Activated naive CD4-positive, alpha-beta T cell treated with anti-CD3 and anti-CD28 coated beads, Interleukin-2, amount 50 U/mL, for 16 hours (primary cell): ENCODE measurements at places on chromosomes 4 and X.

GRCh38 chr4:143482840-143483239 lies 30.7 kb upstream of the SMARCA5 start:
- DNase-seq, result no peak

DNA sequence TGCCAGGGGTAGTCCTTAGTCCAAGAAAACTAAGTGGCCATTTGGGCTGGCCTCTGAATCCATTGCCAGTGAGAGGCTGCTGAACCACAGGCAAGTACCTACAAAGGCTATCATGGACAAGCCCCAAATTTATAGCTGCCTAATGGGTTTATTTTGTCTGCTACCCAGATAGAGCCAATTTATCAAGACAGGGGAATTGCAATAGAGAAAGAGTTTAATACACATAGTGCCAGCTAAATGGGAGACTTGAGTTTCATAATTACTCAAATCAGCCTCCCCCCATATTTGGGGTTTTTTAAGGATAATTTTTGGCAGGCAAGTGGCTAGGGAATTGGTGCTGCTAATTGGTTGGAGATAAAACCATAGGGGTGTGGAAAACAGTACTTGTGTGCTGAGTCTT lies 73.1 kb upstream of the BMP2K start:
- DNase-seq, result no peak

- no peak for DNase-seq
Observed at GRCh38 chr4:119329835-119330620, 8.1 kb upstream of the FABP2 start.

DNA sequence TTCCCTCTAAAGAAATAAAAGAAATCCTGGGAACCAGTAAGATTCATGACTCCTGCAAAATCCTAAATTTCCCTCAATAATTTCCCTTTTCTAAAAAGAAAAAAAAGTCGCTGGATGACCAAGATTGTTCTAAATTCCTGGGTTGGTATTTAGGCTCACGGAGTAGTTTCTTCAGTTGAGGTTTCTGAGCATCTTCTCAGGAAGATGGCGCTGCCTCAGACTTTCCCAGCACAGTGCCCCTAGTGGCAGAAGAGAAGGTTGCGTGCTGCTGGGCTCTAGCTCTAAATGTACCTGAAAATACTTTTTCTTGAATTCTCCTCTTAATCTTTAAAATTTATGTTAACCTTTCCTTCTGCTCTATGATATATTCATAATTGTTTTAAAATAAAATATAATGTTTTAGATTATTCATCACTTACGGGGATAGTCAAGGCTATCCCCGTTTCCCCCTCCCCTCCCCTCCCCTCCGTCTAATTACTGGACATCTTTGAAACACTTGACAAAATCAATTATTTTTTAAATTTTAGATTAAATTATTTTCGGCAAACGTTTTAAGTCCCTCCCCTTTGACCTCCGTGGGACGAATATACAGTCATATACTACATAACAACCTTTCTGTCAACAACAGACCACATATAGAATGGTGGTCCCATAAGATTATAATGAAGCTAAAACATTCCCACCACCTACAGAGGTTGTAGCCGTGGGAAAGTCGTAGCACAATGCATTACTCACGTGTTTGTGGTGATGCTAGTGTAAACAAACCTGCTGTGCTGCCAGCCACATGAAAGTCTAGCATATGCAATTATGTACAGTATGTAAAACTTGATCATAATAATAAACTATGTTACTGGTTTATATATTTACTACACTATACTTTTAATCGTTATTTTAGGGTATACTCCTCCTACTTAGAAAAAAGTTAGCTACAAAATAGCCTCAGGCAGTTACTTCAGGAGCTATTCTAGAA lies 41.0 kb upstream of the GATB start:
- DNase-seq, result peak; percentile 63

DNA sequence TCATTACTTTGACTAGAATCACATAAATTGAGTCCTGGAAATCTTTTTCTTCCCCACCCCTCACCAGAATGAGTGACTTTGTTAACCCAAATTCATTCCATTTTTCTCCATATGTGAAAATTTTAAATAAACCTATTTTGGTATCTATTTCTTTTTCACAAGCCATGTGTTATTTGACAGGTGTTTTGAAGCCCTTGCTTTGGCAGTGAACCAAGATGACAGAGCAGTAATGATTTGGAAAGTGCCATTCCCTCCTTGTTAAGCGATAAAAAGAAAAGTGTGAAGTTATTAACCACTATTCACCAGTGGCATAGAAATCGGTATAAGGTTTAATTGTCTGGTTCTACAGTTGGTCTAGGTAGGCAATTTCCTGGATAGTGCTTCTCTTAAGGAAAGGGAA lies 66.1 kb downstream of the POLA1 start:
- DNase-seq, result no peak

DNA sequence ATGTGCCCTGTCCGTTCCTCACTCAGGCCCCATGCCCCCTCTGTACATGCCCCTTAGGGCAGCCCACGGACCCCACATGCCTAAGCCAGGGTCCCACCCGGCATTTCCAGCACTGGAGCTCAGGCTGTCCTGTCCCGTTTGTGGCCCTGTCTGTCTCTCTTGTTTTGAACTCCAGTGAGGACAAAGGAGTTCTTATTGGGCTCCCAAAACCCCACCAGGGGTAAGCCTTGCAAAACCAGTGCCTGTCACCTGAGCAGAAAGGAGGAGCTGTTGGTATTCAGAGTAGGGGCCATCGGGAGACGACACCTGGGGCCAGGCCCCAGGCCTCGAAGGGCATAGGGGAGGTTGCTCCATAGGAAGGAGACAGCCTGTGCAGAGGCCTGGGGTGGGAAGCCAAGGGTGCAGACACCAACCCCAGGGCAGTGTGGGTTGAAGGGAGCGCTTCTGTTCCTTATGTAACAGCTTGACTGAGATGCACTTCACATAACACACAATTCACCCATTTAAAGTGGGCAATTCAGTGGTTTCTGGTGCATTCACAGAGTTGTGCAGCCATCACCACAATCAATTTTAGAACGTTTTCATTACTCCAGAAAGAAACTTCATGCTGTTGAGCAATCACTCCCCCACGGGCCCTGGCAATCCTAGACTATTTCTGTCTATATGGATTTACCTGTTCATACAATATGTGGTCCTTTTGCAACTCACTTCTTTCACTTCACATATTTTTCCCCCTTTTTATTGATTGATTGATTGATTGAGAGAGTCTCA lies 31.7 kb downstream of the MAN2B2 start:
- no peak for DNase-seq

GRCh38 chr4:1337951-1338751 lies 8.9 kb upstream of the UVSSA start:
- DNase-seq, result no peak

DNA sequence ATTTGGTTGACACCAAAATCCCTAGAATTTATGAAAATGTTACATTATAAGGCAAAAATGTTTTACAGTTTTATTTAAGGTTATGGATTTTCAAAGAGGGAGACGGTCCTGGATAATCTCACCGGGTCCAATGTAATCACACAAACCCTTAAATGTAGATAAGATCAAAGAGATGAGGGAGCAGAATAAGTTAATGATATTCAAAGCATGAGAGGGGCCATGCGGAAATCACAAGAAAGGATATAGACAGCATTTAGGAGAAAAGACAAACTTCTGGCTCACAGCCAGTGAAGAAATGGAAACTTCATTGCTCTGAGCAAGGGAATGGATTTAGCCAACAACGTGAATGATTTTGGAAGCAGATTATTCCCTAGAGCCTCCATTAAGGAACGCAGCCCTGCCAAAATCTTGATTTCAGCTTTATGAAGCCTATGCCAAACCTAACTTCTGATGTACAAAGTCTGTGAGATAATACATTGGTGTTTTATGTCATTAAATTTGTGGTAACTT lies 684.4 kb upstream of the GNPDA2 start:
- no peak for DNase-seq

DNA sequence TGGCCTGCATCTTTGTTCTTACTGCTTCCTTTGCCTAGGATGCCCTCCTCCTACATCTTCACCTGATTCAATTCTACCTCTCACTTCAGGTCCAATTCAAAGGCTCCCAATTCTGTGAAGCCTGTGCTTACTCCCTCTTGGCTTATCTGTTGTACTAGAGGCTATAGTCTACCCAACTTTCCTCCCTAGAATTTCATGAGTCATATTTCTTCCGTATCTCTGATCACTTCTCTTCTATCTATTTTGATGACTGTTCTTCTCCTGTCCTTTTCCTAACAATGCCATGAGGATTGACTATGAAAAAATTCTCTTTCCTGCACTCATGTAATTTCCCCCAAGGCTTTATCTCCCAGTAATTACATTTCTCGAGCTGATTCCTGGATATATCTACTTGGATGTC lies 96.3 kb downstream of the PLAC1 start:
- DNase-seq, result no peak

DNA sequence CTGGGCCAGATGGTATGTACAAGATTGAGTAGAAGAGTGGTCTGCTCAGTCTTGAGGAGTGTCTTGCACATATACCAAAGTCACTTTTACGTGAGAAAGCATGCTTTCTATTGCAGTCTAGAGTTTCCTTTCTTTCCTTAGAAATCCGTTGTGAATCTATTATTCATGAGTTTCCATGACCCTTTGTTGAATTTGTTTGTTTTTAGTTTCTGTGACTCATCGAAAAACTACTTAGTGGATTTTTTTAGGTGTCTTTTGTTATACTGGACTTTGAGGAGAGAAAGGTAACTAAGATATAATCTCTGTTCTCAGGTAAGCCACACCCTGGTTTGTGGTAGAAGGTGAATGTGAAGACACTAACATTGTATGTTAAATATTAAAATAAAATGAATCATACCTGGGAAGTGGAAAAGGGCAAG lies 23.0 kb downstream of the GALNT7 start:
- no peak for DNase-seq

GRCh38 chr4:155837203-155837796 lies 28.8 kb downstream of the ASIC5 start:
- no peak for DNase-seq

GRCh38 chrX:39638526-39638925 lies 459.2 kb downstream of the BCOR start:
- no peak for DNase-seq

DNA sequence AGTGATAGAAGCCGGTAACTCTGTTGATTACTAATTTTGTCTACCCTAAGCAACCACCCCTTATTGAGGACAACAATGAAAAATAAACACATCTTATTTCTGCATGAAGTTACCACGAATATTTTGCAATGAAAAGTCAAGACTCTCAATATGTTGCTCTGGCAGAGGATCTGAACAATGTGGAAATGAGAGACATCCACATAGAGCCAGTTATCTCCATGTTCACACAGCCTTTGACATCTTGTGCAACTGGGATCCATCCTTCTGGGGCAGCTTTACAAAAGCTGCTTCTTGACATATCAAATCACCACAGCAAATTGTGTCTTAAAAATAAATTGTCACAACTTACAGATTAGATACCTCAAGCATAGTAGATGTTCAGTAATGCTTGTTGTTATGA lies 10.2 kb downstream of the EDNRA start:
- DNase-seq, result no peak

GRCh38 chr4:183074288-183074990 lies 24.6 kb upstream of the WWC2 start:
- DNase-seq, result no peak

GRCh38 chr4:41050880-41051775 lies 163.2 kb downstream of the APBB2 start:
- DNase-seq, result no peak

DNA sequence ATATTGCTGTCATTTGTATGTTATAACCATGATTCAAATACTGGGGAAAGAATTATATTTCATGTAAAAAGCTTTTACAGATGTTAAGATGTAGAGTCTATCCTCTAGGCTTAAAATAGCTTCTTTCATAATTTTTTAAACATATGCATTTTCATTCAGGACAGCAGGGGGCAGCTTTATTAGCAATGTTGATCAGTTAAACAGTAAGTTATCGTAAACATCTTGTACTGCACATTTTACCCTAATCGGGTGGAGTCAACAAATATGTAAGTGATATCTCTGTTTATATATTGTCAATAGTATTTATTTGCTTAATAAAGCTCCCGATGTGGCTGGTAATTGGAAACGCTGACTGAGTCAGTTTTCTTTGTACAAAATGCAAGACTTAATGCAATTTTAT lies 142.5 kb upstream of the MED14 start:
- DNase-seq, result no peak

GRCh38 chr4:81457921-81458520 lies 13.7 kb downstream of the RASGEF1B start:
- no peak for DNase-seq

DNA sequence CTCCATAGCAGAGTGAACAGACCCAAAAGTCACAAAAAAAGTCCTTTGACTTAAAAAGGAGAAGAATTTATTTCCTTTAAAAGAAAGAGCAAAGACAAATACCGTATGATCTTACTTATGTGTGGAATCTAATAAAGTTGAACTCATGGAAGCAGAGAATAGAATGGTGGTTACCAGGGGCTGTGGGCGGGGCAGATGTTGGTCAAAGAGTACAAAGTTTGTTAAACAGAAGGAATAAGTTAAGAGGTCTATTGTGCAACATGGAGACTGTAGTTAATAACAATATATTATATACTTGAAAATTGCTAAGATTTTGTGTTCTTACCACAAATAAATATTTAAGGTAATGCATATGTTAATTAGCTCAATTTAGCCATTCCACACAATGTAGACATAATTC lies 173.3 kb upstream of the S100G start:
- DNase-seq, result no peak

DNA sequence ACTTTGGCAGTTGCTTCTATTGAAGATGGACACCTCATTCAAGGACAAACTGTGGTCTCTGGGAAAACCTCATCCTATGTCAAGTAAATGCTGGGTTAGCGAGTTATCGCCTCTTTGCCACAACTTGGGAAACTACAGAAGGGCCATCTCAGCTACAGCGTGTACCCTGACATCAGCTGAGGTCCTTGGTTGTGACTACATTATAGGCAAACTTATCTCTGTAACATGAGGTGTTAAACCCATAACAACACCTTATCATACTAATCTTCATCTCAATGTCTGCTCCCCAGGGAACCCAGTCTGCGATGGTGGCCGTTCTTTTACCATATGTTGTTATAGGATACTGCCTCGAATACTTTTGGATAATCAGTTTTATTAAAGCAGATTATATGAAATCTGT lies 1862.7 kb downstream of the STIM2 start:
- no peak for DNase-seq

DNA sequence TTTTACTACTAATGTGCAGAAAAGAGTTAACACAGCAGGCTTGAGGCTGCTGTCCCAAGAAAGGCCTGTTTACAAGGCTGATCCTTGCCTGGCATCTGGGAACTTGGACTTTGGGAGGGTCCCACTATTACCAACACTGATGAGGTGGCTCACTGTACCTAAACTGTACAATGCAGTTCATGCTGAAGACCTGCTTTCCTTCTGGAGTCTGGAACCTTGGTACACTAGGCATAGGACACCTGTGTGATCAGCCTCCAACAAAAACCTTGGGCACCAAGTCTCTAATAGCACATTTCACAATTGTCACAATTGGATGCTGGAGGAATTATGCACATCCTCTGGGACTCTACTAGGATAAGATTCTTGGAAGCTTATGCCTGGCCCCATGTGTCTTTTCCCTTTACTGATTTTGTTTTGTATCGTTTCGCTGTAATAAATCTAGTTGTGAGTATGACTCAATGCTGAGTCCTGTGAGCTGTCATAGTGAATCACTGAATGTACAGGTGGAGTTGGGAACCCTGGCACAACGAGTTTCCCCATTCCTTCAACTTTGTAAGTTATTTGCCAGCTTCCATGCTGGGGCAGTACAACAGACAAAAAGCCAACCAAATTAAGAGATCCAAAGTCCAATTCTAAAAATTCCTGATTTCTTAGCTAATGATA lies 45.9 kb downstream of the TEC start:
- no peak for DNase-seq

- no peak for DNase-seq
Observed at GRCh38 chr4:118287711-118288451, 64.9 kb downstream of the PRSS12 start.

GRCh38 chr4:98098764-98099163 lies 44.5 kb downstream of the STPG2 start:
- no peak for DNase-seq
